RPMI7951 (cell line): ENCODE measurements at places on chromosomes 7 and 10.

DNA sequence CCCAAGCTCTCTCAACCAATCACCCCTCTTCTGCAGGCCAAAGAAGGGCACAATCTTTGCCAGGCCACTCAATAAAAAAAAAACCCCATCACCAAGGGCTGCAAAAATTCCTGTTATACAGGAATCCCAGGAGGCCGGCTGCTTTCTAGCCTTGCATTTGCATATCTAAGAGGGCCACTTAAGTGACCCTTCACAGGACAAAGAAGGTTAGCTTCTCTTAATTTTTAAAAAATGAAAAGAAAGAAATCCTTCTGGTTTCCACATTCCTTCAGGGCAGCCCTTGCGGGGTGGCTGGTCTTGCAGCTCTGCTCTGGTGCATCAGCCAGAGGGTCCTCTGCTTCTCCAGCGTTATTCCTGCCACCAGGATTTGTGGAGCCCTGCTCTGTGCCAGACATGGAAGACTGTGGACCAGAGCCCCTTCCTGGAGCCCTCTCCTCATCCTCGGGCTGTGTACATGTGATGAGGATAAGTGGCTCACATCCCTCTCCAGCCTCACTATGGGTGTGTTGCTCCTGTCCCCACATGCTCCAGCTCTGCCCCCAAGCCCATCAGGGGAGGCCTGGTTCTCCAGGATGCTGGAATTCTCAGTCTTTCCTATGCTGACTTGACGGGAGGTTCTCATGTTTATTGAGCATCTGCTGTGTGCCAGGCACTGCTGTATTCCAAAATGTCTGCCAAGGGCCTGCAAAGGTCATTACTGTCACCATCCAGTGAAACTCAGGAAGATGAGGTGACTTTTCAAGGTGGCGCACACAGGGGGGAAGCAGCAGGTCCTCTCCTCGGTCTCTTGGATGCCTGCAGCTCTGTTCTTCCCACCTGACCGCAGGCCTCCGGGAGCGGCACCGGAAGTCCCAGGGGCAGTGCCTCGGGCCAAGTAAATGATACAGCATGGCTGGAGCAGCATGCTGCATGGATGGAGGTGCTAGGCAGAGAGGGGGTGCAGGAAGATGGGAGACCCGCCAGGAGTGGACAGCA is 67.7 kb downstream of the ARHGAP22 start:
- no peak for DNase-seq

DNA sequence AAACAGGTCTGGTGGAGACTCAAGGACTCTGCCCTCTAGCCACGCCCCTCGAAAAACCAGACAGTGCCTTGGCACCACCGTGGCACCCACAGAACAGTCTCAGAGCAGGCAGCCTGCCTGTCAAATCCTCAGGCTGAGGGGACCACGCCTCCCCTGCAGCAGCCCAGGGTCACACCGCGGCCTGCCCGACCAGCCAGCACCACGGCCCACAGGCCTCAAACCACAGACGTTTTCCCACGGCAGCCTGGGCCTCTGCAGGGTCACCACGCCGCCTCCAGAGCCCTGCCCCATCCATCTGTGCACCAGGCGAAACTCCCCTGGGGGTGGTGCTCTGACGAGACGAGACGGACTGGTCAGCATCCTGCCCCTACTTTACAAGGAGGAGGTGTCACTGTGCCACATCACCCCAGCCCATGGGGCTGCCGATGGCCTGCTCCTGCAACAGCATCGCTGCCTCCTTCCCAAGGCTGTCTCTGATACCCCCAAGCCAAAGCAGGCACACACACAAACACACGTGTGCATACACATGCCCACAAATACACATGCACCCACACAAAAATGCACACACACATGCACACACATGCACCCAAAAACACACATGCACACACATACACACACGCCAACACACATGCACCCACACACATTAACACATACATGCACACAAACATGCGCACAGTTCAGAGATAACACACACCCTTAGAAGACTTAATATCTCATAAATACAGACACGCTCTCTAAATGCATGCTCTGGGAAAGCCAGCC is 24.6 kb downstream of the PAPOLB start:
- no peak for DNase-seq

DNA sequence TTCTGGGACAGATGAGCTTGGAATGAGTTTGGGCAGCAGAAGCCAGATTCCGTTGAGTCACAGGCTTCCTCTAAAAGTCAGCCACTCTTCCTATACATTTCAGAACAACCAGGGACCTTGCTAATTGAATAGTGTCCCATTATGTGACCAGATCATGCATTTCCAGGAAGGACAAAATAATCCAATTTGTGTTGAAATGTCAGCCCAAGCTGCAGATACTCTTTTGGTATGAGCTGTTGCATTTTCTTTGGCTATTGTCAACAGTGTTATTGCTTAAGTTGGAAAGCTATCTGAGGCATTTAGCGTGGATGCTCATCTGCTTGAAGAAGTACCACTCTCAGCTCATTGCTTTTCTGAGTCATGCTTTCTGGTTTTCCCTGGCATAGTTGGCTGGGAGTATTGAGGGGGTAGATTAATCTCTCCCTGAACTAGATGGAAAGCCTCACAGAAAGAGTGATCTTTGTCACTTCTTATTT is 223.7 kb upstream of the HABP2 start:
- DNase-seq: peak; percentile 58

GRCh38 chr10:86579883-86580520 is 58.4 kb upstream of the WAPL start:
- DNase-seq: no peak

GRCh38 chr7:74482629-74483401 is 29.1 kb downstream of the GTF2IRD1 start:
- peak; percentile 92 for DNase-seq

- no peak for DNase-seq
Measured at GRCh38 chr10:71596759-71597158, 122.8 kb downstream of the C10orf105 start.

- DNase-seq: no peak
Measured at GRCh38 chr7:116799916-116800315, 62.5 kb upstream of the CAPZA2 start.

DNA sequence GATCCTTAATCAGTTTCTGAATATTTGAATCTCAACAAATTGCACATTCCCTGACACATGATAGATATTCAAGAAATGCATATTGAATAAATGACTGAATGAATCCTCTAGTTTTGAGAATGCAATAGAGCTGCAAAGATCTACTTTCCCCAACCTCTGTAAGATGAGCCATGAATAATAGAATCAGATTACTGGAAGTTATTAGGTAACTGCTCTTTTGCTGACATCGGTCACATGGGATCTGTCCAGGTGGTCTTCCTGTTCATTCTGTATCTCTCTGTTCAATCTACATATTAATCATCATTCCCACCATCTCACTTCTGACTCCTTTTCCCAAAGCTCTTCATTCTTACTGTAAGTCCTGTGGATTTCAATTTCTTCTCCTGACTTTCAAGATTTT is 638.7 kb downstream of the SORCS1 start:
- DNase-seq: no peak
